ENCODE measurements at places on chromosomes 3 and 15. TPM values are rescaled to one million over a fixed set of nuclear protein-coding genes. Genes with fewer than 3 reads are reported as not detected.
A peak's percentile ranks its signal among the peaks of the same experiment; 100 is the strongest.

GRCh38 chr3:60015032-60015705, 965.3 kb upstream of the CFAP20DC start:
- no peak for DNase-seq
- H3K4me1 ChIP-seq, result peaks cover 64% of the 10 kb centered on the region
- peaks cover 26% of the 10 kb centered on the region for H3K36me3 ChIP-seq
- H3K27ac ChIP-seq, result no peak overlapping the region
- H3K27me3 ChIP-seq, result no peaks in the 10 kb centered on the region

GRCh38 chr3:10299679-10300078, 6.9 kb upstream of the GHRL start:
- H3K4me3 ChIP-seq, result no peak overlapping the region
- H3K4me1 ChIP-seq, result peaks cover 12% of the 10 kb centered on the region
- H3K36me3 ChIP-seq, result peaks cover 40% of the 10 kb centered on the region
- peak overlapping the region; percentile 82 for H3K27ac ChIP-seq
- DNase-seq, result peak; percentile 27

DNA sequence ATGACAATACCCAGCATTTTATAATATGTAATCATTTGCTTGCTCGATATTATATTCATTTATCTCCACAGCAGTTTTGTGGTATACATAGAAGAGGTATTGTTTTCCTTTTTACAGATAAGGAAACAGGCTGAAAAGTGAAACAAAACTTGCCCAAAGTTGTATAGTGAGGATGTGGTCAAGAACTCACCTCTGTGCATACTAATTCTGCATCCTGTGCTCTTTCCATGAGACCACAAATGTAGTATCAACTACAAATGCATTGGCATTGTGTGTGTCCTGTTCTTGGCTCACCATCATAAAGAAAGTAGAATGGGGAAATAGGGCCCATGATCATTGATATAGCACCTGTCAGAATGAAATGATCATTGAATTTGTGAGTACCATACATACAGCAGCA, 167.3 kb downstream of the NECTIN3 start:
- H3K27me3 ChIP-seq, result no peaks in the 10 kb centered on the region
- no peak overlapping the region for H3K27ac ChIP-seq
- H3K4me3 ChIP-seq, result no peak overlapping the region

- peaks cover 5% of the 10 kb centered on the region for H3K27me3 ChIP-seq
- no peaks in the 10 kb centered on the region for H3K4me1 ChIP-seq
These were observed 92.4 kb downstream of the COL6A6 start for GRCh38 chr3:130609166-130609979.

GRCh38 chr15:69727121-69727924, 274.7 kb downstream of the RPLP1 start:
- no peak for DNase-seq
- H3K4me3 ChIP-seq, result no peak overlapping the region
- no peaks in the 10 kb centered on the region for H3K36me3 ChIP-seq
- H3K27me3 ChIP-seq, result peaks cover 6% of the 10 kb centered on the region
- H3K27ac ChIP-seq, result no peak overlapping the region

DNA sequence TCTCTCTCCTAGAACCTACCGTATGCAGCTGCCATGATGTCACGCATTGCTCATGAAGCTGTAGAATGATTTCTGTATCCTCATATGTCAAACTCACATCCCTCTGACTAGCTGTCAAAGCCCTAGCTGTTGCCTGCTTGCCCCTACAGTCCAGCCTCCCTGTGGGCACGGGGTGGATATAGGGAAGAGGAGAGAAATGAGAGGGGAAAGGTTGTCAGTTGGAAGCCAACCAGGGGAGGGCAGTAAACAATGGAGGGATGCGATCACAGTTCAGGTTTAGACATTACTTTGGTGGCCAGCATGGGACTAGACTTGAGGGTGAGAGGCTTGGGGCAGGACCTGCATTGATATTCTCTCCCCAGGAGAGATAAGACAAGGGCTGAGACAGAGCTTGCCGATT, 1.7 kb upstream of the HDGFL3 start:
- DNase-seq, result no peak
- peaks cover 19% of the 10 kb centered on the region for H3K27me3 ChIP-seq
- no peak overlapping the region for H3K27ac ChIP-seq
- no peak overlapping the region for H3K4me3 ChIP-seq
- H3K36me3 ChIP-seq, result peaks cover 2% of the 10 kb centered on the region

- H3K4me3 ChIP-seq, result no peak overlapping the region
- DNase-seq, result no peak
- H3K27ac ChIP-seq, result no peak overlapping the region
- peaks cover 2% of the 10 kb centered on the region for H3K4me1 ChIP-seq
- no peaks in the 10 kb centered on the region for H3K36me3 ChIP-seq
- no peaks in the 10 kb centered on the region for H3K27me3 ChIP-seq
These were observed 15.2 kb downstream of the C3orf22 start for GRCh38 chr3:126543457-126544061.

DNA sequence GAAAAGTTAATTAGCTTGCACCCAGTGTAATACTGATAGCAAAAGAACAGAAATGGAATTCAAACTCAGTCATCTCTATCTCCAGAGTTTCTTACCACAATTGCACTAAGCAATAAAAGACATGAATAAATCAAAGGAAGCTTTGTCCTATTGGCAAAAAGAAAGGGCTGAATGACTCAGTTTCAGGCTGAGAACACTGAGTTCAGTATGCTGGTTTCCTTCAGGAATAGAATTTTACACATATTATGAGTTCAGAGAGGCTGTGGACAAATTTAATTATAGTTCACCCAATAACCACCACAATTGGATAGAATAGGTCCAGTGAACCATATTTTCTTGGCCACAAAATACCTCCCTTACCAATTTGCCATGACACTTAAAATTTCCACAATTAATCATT, 249.7 kb downstream of the KCNMB2 start:
- H3K4me1 ChIP-seq, result no peaks in the 10 kb centered on the region
- H3K27ac ChIP-seq, result no peak overlapping the region
- no peaks in the 10 kb centered on the region for H3K27me3 ChIP-seq
- H3K36me3 ChIP-seq, result no peaks in the 10 kb centered on the region

DNA sequence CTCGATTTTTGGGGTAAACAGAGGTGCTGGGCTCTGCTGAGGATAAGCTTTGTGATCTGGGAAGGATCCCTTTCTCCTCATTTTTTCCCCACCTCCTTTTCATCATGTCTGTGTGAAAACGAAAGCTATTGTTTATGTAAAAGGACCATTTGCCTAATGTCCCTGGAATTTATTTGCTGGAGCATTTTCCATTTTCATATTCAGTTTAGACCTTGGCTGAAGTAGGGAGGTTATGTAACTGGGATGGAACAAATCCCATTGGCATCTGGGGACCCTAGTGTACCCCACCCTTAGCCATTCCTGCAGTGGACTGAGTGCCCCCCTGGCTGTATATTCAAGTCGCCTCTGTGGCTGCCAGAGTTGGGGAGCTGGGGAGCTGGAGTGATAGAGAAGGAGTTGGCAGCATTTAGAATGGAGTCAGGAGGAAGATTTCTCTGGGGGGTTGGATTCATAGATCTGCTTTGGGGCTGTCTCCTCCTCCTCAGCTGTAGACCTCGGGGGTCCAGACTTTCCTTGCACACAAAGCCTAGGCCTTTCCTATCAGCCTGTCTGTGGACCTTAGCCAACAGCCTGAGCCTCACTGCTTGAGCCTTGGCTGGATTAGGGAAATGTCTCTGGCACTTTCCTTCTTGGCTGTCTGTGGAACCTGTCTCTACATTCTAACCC, 270.4 kb upstream of the CTDSPL start:
- no peaks in the 10 kb centered on the region for H3K36me3 ChIP-seq
- no peak overlapping the region for H3K4me3 ChIP-seq
- DNase-seq, result no peak
- H3K27me3 ChIP-seq, result no peaks in the 10 kb centered on the region
- no peaks in the 10 kb centered on the region for H3K4me1 ChIP-seq

DNA sequence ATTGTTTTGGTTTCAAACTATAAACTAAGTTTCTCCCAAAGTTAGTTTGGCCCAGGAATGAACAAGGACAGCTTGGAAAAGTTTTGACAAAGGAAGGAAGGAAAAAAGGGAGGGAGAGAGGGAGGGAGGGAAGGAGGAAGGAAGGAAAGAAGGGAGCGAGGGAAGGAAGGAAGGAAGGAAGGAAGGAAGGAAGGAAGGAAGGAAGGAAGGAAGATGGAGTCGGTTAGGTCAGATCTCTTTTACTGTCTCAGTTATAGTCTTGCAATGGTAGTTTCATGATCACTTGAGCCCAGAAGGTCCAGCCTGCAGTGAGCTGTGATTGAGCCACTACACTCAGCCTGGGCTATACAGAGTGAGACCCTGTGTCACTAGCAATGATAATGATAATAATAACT, 12.3 kb upstream of the UBXN7 start:
- H3K4me1 ChIP-seq, result peaks cover 2% of the 10 kb centered on the region
- no peak overlapping the region for H3K27ac ChIP-seq
- H3K27me3 ChIP-seq, result no peaks in the 10 kb centered on the region
- no peaks in the 10 kb centered on the region for H3K36me3 ChIP-seq
- DNase-seq, result no peak

DNA sequence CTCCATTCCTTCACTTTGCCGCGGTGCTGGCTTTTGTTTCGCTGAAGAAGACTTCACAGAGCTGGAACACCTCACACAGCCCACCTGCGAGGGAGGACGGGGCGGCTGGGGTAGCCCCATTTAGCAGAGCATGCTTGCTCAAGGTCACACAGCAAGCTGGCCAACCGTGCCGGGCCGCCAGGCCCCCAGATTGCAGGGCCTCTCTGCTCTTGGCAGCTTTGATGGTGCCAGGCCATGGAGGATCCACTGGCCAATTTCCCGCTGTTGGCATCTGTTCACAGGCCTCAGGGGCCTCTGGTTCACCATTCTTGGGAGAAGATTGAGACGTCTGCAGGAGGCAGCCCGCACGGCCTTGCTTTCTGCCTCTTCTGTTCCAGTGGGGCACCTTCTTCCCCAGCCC, 77.9 kb upstream of the LINGO1 start:
- H3K36me3 ChIP-seq, result no peaks in the 10 kb centered on the region
- peaks cover 3% of the 10 kb centered on the region for H3K27me3 ChIP-seq
- no peak overlapping the region for H3K27ac ChIP-seq
- no peak overlapping the region for H3K4me3 ChIP-seq

The DCP1A gene
- total RNA-seq, result 29.9 TPM

The TRAT1 gene
- 15.5 TPM for total RNA-seq

The FSIP1 gene
- total RNA-seq, result 0.43 TPM

The CDCP1 gene
- total RNA-seq, result 0.36 TPM

The FOXL2 gene
- total RNA-seq, result not detected
